ENCODE measurements at places on chromosomes 13 and 19. TPM values are rescaled to one million over a fixed set of nuclear protein-coding genes. Genes with fewer than 3 reads are reported as not detected.

DNA sequence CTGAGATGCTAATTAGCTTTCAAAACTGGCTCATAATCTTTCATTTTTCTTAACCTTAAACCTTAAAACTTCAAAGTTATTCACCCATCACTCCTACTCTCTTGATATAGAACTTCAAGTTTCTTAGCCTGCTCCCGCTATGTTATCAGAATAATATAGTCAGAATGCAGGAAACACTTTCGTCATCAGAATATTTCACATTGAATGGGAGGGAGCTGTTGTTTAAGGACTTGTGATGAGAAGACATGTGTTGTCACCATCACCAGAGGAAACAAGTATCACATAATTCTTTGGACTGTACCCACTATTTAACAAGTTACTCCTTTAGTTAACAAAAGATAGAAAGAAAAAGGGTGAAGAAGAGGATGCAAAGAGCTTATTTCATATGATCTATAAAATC is 65.0 kb upstream of the FNDC3A start:
- H3K4me1 ChIP-seq, result peaks cover 19% of the 10 kb centered on the region
- no peak overlapping the region for H3K27ac ChIP-seq
- no peak for DNase-seq
- H3K36me3 ChIP-seq, result no peaks in the 10 kb centered on the region
- H3K4me3 ChIP-seq, result no peak overlapping the region

GRCh38 chr13:73369095-73369494 is 310.3 kb downstream of the KLF5 start:
- H3K27ac ChIP-seq, result no peak overlapping the region
- no peak for DNase-seq
- H3K27me3 ChIP-seq, result no peaks in the 10 kb centered on the region

The FAM124A gene
- total RNA-seq, result 11.7 TPM

DNA sequence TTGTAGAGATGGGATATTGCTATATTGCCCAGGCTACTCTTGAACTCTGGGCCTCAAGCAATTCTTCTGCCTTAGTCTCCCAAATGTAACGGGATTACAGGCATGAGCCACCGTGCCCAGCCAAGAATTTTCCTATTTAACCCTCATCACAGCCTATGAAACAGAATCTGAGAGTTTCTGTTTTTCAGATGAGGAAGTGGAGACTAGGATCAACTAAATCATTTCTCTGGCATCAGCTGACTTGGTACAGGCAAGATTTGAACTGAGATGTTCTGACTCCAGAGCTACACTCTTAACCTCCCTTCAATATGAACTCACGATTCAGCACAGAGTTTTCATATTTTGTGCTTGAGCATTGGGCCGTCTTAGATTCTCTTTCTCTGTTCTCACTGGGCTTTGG is 8.1 kb downstream of the ZNF460 start:
- H3K4me3 ChIP-seq, result no peak overlapping the region
- no peak overlapping the region for H3K27ac ChIP-seq
- no peak for DNase-seq
- H3K27me3 ChIP-seq, result no peaks in the 10 kb centered on the region

GRCh38 chr13:23868521-23868920 is 20.7 kb downstream of the MIPEP start:
- no peaks in the 10 kb centered on the region for H3K27me3 ChIP-seq
- H3K4me3 ChIP-seq, result no peak overlapping the region
- no peaks in the 10 kb centered on the region for H3K4me1 ChIP-seq
- no peaks in the 10 kb centered on the region for H3K36me3 ChIP-seq
- no peak overlapping the region for H3K27ac ChIP-seq
- DNase-seq, result no peak

DNA sequence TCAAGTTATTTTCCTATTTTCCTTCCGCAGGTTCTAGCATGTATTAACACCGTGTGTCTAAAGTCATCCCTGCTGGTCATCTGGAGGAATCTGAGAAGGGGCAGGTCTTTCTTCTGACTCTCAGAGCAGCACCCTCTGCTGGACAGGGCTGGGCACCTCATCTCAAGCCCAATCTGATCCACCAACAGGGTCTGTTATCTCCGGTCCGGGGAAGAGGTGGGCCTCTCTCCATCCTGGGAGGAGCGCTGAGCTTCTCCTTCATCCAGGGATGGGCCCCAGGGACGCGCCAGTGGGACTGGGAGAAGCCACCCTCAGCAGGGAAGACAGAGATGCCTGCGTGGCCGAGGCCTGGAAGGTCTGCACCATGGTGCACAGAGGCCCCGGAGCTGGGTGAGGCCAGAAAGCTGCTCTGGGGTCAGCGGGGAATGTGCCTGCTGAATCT is 26.0 kb upstream of the ZNF331 start:
- H3K36me3 ChIP-seq, result no peaks in the 10 kb centered on the region
- H3K4me3 ChIP-seq, result no peak overlapping the region
- no peaks in the 10 kb centered on the region for H3K27me3 ChIP-seq
- H3K4me1 ChIP-seq, result no peaks in the 10 kb centered on the region

The ACP7 gene
- not detected for total RNA-seq

The LENG1 gene
- 9.2 TPM for total RNA-seq

DNA sequence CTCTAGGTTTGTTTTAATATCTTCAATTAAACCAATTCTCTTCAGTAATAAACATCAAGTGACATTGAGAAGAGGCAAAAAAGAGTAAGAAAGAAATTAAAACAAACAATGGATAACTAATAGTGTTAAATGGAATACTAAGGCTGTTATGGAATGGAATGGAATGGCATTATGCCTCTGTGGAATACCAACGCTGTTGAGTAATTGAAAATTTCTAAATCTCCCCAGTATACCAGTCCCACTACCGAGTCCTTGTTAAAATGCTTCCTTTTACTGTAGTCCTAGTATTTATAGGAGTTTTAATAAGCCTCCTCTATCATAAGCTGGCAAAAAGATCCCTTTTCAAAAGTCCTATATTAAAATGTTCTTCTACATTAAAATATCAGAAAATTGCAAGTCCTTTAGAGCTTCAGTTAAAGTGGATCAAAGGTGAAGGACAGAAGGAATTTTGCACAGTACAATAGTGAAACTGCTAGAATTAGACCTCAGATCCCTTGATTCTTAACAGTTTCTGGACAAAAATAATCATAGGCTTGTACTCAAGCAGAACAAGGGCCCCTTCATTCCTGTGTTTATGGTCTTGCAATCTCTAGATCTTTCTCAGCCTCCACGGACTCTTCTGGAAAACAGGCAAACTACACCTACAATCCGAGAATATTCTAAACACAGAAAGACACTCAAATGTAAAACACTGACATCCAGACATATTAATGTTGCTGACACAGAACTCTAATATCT is 128.2 kb downstream of the PCDH9 start:
- no peak overlapping the region for H3K4me3 ChIP-seq
- H3K27ac ChIP-seq, result peak overlapping the region; percentile 13
- no peak for DNase-seq
- H3K27me3 ChIP-seq, result no peaks in the 10 kb centered on the region
- H3K36me3 ChIP-seq, result no peaks in the 10 kb centered on the region
- peaks cover 15% of the 10 kb centered on the region for H3K4me1 ChIP-seq

- H3K36me3 ChIP-seq, result no peaks in the 10 kb centered on the region
- no peak overlapping the region for H3K4me3 ChIP-seq
- H3K4me1 ChIP-seq, result no peaks in the 10 kb centered on the region
- no peaks in the 10 kb centered on the region for H3K27me3 ChIP-seq
- no peak for DNase-seq
Observed at GRCh38 chr19:743168-743687, 7.7 kb upstream of the MISP start.

- H3K4me3 ChIP-seq, result no peak overlapping the region
- peaks cover 70% of the 10 kb centered on the region for H3K4me1 ChIP-seq
- no peaks in the 10 kb centered on the region for H3K36me3 ChIP-seq
- peak overlapping the region; percentile 95 for H3K27ac ChIP-seq
- peak; percentile 91 for DNase-seq
Observed at GRCh38 chr19:11159598-11160439, 4.2 kb upstream of the SPC24 start.

DNA sequence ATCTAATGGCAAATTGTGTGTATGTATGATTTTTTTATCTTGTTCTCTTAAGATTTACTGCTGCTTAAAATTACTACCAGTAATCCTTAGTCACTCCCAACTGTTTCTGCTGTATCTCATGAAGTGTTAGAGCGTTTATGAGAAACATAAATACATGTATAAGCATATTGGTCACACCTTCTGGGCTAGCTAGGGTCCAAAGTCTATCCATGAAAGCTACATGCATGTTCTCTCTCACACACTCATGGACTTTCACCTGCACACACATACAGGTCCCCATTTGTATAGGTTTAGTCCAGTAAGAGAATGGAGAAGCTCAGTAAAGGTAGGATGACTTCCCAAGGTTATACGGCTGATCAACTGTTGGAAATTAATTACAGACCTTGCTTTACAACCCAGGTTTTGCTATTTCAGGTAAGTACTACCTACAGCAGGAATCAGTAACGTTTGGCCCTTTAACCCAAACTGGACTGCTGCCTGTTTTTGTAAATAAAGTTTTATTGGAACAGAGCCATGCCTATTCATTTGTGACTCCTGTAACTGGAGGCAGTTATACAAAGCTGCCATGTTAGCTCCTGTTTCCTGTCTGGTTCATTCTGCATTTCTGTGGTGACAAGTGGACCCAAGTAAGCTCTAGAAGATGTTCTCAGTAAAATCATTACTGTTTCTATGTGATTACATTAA is 15.3 kb downstream of the METTL21C start:
- H3K36me3 ChIP-seq, result peaks cover 13% of the 10 kb centered on the region
- no peaks in the 10 kb centered on the region for H3K27me3 ChIP-seq
- no peaks in the 10 kb centered on the region for H3K4me1 ChIP-seq
- H3K27ac ChIP-seq, result no peak overlapping the region
- DNase-seq, result no peak

DNA sequence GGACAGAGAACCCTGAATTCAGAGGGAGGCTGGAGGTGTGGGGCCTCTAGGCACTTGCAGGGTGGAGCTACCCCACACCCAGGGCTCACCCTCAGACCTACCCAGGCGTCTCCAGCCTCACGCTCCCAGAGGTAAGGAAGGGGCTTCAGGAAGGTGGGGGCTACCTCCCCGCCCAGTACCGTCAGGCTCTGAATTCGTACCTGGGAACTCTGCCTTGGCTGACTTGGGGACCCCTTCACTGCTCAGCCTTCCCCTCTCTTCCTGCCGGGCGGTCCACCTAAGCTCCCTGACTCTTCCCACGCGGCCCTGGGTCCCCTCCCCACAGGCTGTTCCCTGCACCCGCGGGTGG is 28.5 kb upstream of the PARP4 start:
- H3K4me1 ChIP-seq, result no peaks in the 10 kb centered on the region
- peak overlapping the region; percentile 44 for H3K4me3 ChIP-seq
- no peak for DNase-seq
- H3K27me3 ChIP-seq, result peaks cover 39% of the 10 kb centered on the region
- no peaks in the 10 kb centered on the region for H3K36me3 ChIP-seq
- H3K27ac ChIP-seq, result no peak overlapping the region
